ENCODE measurements at places on chromosomes 5 and 9. TPM values are rescaled to one million over a fixed set of nuclear protein-coding genes. Genes with fewer than 3 reads are reported as not detected.

GRCh38 chr9:973295-973834, 3.1 kb upstream of the DMRT3 start:
- DNase-seq: no peak

The KLF9 gene
- total RNA-seq: 52.8 TPM

- DNase-seq: no peak
Observed at GRCh38 chr5:59559323-59559722, 334.2 kb downstream of the PDE4D start.

DNA sequence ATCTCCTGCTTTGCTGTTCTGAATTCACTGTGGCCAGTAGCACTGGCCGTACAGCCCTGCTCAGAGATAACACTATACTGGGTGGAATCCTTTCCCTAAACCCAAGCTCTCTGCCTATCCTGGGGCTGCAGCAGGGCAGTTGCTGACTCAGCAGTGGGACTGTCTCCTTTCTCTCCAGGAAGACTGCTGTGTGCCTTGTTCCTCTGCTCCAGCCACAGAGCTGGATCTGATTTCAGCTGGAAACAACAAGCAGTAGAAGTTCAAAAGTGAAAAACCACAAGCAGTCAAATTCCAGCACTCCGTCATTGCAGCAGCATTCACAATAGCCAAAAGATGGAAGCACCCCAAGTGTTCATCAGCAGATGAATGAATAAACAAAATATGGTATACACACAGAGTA, 105.0 kb downstream of the FBXL7 start:
- DNase-seq: no peak

The CDC20B gene
- not detected for total RNA-seq

DNA sequence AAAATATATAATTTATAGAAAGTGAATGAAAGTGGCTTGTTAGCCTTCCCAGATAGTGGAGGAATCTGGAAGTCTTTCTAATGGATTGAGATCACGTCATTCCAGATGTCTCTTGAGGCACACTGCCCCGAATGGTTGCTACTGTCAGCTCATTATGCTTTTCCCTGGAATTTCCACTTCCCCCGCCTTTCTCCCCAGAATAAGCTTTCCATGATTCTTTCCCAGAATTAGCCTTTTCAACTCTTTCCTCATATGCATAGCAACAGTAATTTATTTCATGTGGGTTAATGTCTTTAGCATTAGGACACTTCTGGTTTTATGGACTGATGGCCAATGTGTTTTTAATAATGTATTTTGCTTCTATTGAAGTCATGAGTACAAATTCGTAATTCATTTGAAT, 81.5 kb downstream of the PALM2AKAP2 start:
- no peak for DNase-seq

- DNase-seq: no peak
Observed at GRCh38 chr5:178223828-178224335, 8.7 kb downstream of the PHYKPL start.

GRCh38 chr5:40160435-40160834, 519.3 kb upstream of the PTGER4 start:
- DNase-seq: no peak

DNA sequence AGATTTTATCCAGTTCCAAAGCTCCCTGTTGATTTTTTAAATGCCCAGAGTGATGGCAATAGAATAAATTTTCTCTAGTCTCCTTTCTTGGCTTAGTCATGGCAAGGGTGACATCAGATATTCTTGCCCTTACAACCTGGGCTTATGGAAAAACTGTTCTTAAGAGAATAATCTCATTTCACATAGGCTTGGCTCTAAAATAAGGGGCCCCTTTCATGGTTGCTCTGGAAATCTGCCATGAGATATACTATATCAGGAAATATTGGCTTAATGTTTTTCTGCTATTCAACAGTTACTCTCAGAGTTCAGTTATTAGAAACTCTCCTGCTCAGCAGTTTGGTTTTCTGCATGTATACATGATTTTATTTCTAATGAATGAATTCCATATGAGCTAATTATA, 7.8 kb downstream of the HMHB1 start:
- no peak for DNase-seq

- no peak for DNase-seq
Observed at GRCh38 chr5:150213530-150213929, 23.7 kb downstream of the SLC6A7 start.

DNA sequence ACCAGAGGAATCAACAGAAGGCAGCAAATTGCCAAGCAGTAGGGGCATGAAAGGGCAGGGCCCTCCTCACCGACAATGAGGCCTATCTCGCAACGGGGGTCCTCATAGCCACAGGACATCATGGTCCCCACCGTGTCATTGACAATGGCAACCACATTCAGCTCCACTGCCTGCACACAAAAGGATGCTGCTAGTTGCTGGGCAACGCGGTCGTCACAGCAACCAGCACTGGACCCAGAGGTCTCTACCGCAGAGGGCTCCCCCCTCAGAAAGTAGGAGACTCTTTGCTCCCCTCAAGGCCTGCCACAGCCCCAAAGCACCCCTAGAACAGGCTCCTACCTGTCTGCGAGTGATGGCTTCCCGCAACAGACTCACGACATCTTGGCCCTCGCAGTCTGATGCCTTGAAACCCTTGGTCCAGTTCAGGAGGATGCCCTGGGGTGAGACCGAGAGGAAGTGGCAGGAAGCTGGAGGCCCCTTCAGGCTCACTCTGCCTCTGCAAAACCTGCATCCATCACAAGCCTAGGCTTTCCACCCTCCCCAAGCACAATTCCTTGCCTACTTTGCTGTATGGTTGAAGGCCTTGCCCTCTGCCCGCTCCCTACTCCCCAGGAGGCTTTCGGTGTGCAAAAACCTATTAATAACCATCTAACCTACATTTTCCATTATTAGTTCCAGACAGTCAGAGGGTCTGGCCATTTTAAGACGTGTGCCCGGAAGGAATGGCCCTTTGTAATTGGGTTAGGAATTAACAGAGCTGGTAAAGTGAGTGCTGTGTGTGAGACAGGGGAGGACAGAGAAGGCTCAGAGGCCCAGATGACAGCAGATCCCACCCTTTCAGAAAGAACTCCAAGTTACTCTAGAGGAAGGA, 15.2 kb downstream of the HK3 start:
- no peak for DNase-seq

The ARL15 gene
- total RNA-seq: 18.2 TPM

- DNase-seq: no peak
Observed at GRCh38 chr5:15664961-15665360, 165.0 kb downstream of the FBXL7 start.

The GPR151 gene
- not detected for total RNA-seq

DNA sequence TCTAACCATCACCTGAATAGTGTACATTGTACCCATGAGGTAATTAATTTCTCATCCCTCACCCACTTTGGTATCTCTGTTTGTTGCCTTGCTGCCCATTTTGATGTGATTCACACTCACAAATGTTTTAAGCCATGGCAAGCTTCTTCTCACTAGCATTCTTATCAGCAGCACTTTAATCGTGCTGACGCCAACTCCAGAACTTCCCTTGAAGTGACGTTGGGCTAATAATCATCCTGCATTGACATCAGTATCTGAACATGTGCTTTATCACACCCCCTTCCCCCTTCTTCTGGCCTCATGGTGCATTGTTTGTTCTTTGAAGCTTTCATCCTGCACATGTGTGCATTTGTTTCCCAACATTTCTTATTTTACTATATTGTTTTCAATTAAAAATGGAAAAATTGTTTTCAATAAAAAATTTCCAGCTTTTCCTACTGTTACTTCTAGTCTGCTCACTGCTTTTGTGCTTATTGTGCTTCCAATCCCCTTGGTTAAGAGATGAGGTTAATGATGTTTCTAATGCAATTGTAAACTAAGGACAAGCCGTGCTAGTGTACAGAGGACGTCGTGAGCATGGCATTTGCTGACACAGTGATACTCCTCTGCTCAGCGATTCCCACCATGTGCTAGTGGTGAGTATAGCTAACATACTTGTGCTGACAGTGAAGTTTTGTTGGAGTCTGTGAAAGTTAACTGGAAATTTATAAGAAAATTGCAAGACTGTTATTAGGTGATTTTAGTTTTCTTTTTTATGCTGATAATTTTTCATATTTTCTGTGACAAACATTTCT, 238.5 kb downstream of the KDM4C start:
- no peak for DNase-seq

The SLC6A19 gene
- not detected for total RNA-seq

GRCh38 chr9:102778746-102779145, 216.4 kb upstream of the CYLC2 start:
- no peak for DNase-seq

GRCh38 chr5:103929338-103930013, 366.9 kb upstream of the NUDT12 start:
- DNase-seq: no peak

DNA sequence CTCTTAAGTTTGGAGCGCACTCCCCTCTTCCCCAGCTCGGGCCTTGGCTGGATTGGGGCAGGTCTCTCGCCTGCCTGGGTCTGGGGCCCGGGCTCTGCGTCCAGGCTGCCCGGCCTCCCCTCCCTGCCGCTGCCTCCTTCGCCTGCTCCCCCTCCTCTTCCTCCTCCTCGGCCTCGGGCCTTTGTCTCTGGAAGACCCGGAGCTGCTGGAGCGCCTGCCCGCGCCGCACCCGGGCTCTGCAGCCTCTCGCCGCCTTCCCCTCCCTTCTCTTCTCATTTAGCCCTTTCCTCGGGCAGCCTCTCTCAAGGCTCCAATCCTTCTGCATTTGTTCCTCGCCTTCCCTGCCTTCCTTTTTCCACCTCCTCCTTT, 218.5 kb downstream of the C9orf50 start:
- DNase-seq: no peak

The STPG3 gene
- 0.58 TPM for total RNA-seq

DNA sequence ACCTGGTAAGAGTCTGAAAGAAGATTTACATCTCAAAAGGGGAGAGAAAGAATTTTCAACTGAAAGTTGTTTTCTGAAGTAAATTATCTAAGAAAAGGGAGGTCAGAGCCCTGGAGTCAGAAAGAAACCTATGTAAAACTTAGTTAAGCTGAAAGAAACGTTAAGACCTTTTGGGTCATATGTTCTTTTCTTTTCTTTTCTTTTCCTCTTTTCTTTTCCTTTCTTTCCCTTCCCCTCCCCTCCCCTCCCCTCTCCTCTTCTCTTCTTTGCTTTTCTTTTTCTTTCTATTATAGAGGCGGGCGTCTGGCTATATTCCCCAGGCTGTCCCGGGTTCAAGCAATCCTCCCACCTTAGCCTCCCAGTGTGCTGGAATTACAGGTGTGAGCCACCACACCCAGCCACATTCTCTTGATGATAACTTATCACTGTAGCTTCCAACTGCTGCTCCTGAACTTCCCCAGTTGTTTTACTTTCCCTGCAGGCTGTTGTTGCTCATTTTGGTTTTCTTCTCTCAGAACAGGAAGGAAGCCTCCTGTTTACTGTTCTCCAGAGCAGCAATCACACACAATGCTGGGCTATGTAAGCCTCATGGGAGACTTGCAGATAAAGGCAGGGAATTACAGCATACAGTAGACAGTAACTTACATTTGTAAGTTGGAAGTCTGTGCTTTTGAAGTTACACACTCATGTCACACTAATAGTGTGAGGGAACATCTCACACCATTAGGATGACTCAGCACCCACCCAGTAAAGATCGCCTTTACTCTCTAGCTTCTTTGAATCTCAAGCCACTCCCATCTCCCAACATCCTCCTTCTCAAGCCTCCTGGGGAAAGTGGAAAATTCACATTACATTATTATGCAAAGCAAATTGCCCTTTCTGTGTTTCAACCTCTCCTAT, 2216.6 kb upstream of the WWC1 start:
- DNase-seq: no peak

GRCh38 chr5:180341595-180341994, 11.5 kb downstream of the GFPT2 start:
- no peak for DNase-seq

The SLC4A9 gene
- total RNA-seq: 0.44 TPM

The ODF2 gene
- total RNA-seq: 16.7 TPM

The NR5A1 gene
- not detected for total RNA-seq

GRCh38 chr5:73450672-73451223, 2.2 kb upstream of the FOXD1 start:
- no peak for DNase-seq

DNA sequence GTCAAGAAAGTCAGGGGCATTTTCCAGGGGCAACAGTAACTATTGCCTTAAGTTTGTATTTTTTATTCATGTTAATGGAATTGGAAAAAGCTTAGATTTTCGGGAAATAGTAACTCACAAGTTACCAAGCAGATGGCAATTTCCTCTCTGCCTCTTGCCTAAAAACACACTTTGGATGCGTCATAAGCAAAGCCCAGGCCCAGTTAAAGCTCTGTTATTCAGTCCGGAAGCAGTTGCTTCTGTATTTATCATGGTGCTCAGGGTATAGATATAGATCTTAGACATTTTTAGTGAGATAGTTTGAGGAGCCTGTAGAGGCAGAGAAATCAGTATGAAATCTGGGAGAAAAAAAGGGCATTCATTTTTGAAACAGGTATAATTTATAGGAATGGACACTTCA, 260.3 kb upstream of the TNC start:
- DNase-seq: no peak

The LCN1 gene
- total RNA-seq: not detected

- no peak for DNase-seq
Observed at GRCh38 chr5:89064736-89065135, 181.8 kb upstream of the MEF2C start.

DNA sequence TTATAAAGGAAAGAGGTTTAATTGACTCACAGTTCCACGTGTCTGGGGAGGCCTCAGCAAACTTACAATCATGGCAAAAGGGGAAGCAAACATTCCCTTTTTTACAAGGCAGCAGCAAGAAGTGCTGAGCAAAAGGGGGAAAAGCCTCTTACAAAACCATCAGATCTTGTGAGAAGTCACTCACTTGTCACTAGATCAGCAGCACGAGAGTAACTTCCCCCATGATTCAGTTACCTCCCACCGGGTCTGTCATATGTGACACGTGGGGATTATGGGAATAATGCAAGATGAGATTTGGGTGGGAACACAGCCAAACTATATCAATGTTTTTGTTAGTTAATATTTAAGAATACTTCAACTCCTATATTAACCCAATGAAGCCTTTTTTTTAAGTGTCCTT, 275.2 kb upstream of the CDH9 start:
- no peak for DNase-seq

DNA sequence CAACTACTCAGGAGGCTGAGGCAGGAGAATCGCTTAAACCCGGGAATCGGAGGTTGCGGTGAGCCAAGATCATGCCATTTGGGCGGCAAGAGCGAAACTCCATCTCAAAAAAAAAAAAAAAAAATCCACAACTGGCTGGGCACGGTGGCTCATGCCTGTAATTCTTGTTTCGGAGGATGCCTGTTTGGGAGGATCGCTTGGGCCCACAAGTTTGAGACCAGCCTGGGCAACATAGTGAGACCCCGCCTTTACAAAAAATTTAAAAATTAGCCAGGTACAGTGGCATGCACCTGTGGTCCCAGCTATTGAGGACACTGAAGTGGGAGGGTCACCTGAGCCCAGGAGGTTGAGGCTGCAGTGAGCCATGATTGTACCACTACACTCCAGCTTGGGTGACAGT, 1.9 kb upstream of the EIF4EBP3 start:
- DNase-seq: no peak
